Kidney glomerular epithelial cell (primary cell): ENCODE measurements at places on chromosomes 1 and 21.

DNA sequence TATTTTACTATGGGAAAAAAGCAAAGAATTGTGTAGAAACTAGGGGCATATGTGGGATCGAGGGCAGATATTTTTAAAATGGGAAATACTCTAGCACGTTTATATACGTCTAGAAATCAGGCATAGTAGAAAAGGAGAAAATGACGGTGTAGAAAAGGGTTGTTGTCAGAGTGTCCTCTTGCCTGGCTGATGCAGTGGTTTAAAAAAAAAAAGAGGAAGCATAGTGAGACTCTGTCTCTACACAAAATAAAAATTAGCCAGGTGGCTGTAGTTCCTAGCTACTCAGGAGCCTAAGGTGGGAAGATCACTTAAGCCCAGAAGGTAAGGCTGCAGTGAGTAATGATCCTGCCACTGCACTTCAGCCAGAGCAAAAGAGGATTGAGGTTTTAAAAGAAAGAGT lies 64.7 kb upstream of the LRRC7 start:
- DNase-seq = no peak

GRCh38 chr21:45601551-45601950 lies 42.0 kb upstream of the PCBP3 start:
- no peak for DNase-seq

DNA sequence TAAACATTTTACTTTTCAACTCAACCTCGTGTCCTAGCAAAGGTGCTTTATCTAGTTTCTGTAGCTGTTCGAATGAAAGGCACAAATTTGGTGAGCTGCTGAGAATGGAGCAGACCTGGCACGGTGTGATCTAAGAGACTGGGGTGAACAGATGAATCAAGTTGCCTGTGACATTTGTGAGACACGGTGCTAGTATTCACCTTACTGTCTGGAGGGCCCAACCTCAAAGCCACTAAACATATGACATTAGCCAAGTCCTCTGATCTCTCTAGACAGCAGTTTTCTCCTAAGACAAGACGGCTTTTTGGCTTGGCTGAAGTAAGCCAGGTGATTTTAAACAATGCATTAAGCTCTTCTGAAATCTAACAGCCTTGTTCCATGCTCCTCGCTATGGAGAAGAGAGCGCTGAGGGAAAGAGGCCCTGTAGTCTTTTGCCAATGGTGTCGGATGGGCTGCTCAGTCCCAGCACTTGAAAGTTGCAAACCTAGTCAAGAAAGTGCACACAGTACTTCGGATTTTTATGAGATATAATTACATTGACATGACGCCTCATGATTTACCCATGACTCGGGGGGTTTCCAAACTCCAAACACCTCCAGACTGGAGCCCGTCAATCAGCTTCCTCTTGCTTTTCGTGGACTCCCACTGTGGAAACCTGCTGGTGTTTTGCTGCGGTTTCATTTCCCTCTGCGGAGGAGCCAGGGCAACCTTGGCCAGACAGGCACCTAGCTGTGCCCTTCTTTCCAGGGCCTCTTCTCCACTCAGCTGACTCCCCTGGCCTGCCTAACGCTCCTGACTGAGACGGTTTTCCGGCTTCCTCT lies 794 bp upstream of the TOR3A start:
- DNase-seq = no peak

GRCh38 chr1:208231881-208232661 lies 12.1 kb downstream of the PLXNA2 start:
- no peak for DNase-seq

GRCh38 chr1:74534241-74534640 lies 21.8 kb upstream of the LRRC53 start:
- DNase-seq = no peak

DNA sequence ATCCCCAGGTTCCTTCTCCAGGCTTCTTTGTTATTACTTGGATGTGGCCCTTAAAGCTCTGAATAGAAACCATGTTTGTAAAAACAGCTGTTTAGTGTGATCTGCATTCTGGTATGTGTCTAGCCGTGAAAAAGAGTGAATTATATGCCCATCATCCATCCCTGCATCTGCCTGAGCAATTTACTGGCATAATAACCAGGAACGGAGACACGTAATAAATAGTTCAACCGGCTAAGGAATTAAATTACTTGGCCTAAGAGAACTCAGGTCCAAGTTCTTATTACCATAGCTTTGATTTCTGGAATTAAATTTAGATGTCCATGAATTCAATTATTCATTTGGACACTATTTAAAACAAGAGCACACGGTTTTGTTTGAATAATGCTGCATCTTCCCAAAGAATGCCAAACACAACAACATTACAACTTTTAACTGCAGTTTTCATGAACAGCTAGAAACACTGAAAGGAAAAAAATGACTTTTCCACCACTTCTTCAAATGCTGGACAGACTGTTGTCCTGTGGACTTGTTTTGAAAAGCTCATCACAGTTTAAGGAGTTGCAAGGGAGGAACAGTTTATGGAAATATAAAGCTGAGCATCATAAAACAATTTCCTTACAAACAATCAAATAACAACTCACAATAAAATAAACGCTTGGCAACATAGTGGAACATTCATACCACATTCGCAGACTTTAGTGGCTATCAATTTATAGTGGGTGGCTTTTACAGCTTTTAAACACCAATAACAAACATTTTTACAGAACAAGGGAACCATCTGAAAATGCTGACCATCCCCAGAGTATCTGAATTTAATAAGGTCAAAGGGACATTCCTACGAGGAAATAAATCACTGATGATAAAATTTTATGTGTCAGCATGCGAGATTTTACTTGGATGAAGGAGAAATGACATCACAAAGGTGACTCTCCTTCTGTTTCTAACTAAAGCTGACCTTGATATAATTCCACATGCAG lies 144.7 kb downstream of the APP start:
- no peak for DNase-seq

DNA sequence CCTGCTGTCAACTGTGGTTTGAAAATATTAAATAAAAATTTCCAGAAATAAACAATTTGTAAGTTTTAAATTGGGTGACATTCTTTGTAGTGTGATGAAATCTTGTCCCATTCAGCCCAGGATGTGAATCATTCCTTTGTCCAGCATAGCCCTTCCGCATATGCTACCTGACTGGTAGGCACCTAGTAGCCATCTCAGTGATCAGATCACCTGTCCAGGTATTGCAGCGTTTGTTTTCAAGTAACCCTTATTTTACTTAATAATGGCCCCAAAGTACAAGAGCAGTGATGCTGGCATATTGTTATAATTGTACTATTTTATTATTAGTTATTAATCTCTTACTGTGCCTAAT lies 351.6 kb upstream of the B3GALT2 start:
- DNase-seq = no peak

DNA sequence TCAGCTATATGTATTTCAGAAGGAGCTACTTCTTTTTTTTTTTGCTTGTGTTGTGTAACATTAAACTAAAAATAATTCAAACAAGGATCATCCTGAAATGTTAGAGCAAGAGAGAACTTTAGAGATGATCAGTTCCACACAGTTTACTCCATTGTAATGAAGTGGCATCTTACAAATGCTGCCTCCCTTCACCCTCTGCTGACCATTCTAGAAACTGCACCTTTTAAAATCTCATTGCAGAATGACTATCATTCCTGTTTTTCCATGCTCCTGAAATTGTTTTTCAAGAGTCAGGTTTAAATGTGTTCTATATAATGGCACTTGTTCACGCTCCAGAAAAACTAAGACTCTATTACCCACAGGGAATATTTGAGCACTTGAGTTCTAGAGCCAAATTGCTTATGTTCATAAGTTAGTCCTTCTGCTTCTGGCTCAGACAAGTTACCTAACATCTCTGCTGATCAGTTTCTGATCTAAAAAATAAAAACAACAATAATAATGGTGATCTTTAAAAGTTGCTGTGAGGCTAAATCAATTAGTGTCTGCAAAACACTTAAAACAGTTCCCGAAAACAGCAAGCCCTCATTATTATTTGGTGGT lies 21.5 kb upstream of the SLC44A5 start:
- peak; percentile 62 for DNase-seq

DNA sequence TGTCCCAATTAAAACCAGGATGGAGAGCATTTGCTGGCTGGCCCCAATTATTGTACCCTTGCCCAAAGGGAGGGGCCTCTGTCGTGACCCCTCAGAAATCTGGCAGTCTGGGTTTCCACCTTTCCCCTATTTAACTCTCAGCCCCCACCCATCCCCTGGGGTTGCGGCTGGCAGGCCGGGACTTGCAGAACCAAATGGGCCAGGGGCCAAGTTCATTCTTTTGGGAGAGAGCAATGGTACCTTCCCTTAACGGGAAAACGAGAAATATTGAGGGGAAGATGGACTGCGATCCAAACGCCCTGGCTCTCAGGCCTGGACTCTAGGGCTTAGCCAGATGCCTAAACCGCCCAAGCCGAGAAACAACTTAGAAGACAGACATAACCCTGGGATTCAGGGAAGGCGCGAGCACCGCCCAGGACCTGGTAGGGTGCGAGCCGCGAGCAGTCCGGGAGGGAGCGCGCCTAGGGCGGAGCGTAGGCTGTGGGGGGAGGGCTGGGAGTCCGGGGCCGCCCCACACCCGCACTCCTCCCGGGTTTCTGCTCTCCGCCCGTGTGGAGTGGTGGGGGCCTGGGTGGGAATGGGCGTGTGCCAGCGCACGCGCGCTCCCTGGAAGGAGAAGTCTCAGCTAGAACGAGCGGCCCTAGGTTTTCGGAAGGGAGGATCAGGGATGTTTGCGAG lies at the start of gene SLC27A3:
Gene SLC27A3, plus strand, starts transcription at position 628 of the 678 bp plus-strand sequence. CDS start 91 bp downstream, outside the sequence.
- peak; percentile 51 for DNase-seq

GRCh38 chr1:154430903-154431302 lies 25.8 kb downstream of the IL6R start:
- no peak for DNase-seq

- DNase-seq = no peak
Measured at GRCh38 chr1:100924212-100924611, 28.3 kb downstream of the SLC30A7 start.

DNA sequence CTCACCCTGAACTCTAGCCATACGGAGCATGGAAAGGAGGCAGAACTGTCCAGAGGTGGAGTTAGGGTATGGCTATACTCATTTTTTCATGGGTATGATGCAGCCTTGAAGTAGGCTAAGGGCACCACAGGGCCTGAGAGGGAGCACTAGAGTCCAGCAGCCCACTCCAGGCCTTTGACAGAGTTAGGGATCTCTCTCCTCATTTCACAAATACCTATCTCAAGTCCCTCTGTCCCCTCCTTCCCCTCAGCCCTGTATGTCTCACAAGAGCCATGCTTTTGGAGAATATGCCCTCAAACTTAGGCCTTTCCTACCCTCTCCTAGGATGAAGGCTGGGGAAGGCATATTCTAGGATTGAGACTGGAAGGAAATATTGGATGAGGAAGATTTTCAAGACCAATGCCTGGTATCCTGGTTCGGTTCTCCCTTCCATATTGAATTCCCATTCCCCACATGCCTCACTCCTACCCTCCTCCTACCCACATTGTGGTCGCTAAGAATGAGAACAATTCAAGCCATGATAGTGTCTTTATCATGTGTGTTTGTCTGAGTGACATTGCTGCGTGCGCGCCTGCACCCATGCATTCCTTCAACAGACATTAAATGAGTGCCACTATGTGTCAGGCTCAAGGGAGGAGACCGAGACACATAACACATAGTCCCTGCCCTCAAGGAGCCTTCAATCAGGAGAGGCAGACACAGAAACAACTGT lies 2.6 kb upstream of the NECTIN4 start:
- DNase-seq = no peak

- no peak for DNase-seq
Measured at GRCh38 chr1:226751703-226752102, 12.6 kb upstream of the ITPKB start.

DNA sequence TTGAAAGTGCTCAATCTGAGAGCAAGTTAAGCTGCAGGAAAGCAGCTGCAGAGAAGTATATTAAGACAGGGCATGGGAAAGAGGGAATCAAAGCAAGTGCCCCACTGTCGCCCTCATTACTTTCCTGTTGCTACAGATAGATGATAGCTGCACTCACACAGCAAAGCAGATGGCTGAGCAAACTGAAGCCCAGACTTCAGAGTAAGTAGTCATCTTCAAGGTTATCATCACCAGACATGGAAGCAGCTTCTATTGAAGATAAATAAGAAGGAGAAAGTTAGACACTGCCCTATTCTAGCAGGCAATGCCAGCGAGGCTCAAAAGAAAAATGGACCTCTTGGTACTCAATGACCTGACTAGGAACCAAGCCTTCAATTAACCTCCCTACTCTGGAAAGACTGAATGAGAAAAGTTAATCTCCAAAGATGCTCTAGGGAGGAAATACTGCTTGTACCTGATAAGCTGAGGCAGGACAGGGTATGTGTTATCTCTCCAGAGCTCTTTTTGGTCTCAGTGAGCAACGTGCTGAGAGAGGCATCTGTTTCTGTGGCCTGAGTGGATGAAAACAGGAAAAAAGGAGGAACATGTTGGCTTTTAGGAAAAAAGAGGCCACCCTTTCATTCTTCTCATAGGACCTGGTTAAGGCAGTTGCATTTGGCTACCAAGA lies 11.1 kb upstream of the MRPL9 start:
- no peak for DNase-seq

DNA sequence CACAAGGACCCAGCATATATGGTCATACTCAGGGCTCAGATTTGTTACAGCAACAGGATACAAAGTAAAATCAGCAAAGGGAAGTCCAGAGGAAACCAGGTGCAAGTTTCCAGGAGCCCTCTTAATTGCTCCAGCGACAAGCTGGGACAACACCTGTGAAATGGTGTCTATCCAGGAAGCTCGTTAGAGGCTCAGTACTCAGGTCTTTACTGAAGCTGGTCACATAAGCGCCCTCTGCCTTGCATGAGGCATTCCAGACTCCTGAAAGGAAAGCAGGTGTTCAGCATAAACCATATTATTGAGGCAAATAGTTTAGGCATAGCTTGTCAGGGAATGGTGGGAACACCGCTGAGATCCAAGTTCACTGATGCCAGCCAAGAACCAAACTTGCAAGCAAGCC lies 231.0 kb downstream of the SLC35F3 start:
- DNase-seq = no peak

- DNase-seq = peak; percentile 69
Measured at GRCh38 chr1:82538876-82539275, 738.1 kb downstream of the ADGRL2 start.

DNA sequence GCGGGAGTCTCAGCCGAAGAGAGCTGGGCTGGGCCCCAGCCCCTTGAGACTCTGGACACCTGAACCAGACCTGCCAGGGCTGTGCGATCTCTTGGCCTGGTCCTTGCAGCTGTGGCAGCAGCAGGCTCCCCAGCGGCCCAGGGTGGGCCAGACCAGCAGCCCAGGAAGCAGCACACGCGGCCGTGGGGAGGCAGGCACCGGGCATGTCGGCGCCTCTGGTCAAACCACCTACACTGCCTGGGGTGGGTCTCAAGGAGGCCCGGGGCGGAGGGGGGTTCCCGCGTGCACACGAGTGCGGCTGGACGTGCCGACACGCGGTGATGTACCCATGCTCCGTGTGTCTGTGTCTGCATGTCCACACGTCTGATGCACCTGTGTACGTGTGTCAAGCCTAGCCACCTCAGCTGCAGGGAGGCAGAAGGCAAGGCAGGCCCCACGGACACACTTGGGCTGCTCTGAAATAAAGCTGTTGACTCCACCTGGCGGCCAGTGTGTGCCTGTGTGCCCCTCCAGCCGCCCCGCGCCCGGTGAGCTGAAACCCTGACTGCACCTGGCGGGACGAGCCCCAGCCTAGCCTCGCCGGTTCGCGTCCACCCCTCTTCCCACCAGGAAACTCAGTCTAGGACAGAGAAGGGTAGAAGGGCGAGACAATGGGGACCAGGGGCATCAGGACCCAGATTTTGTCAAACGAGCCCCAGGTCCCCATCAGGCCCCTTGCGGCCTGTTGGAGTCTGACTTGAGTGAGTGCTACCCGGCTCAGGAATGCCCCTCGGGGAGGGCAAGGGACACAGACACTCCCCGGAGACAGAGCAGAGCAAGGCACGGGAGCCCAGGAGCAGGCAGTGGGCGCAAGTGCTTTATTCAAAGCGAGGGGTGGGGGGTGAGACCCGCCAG lies 11.6 kb downstream of the SCNN1D start:
- DNase-seq = peak; percentile 73
